ENCODE measurements at places on chromosomes 5 and 9.

GRCh38 chr5:100322483-100322882, 212.7 kb upstream of the FAM174A start:
- DNase-seq = no peak

DNA sequence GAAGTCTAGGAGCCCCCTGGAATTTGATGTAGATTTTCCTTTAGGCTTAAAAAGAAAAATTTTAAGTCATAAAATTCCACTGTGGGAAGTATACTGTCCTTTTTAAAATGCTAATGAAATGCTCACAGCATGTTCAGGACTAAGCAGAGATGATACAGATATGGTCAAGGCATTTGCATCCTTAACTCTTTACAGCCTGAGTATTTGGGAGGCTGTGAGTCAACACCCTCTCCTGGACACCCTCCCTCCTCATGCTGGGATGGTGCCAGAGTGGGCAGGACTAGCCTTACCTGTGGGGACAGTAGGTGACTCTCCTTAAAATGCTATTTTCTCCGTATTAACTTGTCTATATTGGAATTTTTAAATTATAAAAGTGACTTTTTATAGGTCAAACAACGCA, 197.4 kb upstream of the ELL2 start:
- no peak for DNase-seq

DNA sequence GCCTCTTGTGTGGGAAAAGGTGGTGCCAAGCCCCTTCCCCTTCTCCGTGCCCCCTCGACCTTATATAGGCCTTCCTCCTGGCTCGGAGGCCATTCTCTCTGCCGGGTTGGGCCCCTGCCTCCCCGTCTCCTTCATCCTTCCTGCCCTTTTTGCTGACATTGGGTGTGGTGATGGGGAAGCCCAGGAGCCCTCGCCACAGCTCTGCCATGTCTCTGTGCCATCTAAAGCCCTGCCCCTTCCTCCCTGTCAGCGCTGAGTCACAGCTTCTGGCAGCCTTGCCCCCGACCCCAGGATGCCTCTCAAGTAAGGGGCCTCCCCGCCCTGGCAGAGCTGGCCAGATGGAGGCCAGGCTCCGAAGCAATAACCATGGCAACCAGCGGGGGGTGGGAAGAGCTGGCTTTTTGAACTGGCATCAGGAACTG, 30.4 kb downstream of the JADE2 start:
- DNase-seq = no peak

DNA sequence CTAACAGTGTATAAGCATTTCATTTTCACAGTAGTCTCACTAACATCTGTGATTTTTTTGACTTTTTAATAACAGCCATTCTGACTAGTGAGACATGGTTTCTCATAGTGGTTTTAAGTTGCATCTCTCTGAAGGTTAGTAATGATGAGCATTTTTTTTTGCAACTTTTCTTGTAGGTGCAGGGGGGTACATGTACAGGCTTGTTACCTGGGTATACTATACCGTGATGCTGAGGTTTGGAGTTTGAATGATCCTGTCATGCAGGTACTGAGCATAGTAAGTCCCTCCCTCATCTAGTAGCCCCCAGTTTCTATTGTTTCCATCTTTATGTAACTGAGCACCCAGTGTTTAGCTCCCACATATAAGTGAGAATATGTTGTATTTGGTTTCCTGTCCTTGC, 444.6 kb upstream of the DAB2 start:
- no peak for DNase-seq

- no peak for DNase-seq
Measured at GRCh38 chr9:38016375-38017135, 52.5 kb downstream of the SHB start.

GRCh38 chr5:120007598-120007997, 378.2 kb downstream of the FAM170A start:
- no peak for DNase-seq

DNA sequence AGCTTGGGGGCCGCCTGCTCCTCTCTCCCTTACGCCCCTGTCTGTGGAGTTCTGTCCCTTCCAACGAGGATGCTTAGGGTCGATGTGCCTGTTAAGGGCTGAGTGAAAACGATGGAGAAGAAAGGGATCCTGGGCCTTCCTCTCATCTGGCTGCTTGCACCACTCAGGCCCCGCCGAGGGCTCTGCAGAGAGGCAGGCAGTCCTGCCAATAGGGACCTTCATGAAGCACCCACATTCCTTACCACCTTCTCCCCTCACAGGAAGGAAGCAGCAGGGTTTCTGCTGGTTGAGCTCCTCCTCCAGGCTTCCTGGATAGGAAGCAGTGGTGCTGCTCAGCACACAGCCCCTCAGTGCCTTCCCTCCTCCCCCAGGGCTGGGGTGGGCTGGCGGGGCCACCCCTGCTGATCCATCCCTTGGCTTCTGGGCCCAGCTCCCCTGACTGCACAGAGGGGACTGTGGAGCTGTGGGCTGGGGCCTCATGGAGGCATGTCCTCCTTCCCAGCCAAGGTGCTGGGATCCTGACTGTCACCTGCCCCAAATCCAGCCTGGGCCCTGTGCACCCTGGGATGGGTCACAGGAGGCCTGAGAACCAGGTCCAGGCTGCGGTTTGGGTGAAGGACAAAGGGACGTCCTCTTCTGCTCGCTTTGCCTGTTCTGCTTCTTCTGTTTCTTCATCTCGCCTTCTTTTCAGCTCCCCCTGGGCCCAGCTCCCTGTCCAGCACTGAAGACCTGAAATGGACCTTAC, 50.5 kb downstream of the AHRR start:
- no peak for DNase-seq

DNA sequence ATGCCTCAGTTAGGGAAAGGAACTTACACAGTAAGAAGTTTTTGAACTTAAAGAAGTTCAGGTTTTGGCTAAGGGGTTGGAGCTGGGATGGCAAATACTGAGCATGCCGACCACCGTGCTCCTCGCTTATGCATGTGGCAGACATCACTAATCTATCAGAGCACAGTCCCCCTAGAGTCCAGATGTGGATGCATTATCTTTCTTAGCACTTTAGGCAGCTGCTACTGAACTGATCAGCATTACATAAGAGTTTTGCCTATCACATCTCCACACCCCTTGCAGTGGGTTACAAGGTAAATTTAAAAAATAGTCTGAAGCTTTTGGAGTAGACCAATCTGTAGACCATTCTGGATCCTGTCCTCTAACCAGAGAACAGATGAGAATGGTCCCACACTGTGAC, 22.4 kb downstream of the MACIR start:
- no peak for DNase-seq

DNA sequence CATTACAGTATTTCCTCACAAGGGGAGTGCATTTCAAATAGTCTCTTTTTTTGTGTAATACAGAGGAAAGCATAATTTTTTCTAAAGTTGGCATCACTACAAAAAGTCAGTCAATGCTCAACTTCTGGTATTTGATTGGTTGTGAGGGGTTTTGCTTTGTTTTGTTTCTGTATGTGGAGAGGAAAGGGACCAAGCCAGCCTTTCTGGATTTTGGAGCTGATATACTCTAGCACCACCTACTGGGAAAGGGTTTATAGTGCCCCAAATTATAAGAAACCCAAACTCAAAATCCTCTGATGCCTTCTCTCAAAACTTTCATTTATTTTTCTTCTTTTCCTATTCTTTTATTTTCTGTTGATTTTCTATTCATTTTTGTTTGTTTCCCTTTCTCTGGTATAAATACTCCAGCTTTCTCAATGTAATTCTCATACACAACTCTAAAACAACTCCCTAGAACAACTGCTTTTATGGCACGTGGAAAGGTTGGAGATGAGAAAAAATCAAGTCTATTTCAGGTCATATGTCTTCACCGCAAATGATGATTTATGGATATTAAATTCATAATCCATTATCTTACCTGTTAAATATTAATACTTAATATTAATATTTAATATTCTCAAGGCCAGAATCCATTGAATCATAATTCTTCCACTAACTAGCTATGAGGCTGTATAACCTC, 69.5 kb upstream of the ANXA1 start:
- DNase-seq = no peak

DNA sequence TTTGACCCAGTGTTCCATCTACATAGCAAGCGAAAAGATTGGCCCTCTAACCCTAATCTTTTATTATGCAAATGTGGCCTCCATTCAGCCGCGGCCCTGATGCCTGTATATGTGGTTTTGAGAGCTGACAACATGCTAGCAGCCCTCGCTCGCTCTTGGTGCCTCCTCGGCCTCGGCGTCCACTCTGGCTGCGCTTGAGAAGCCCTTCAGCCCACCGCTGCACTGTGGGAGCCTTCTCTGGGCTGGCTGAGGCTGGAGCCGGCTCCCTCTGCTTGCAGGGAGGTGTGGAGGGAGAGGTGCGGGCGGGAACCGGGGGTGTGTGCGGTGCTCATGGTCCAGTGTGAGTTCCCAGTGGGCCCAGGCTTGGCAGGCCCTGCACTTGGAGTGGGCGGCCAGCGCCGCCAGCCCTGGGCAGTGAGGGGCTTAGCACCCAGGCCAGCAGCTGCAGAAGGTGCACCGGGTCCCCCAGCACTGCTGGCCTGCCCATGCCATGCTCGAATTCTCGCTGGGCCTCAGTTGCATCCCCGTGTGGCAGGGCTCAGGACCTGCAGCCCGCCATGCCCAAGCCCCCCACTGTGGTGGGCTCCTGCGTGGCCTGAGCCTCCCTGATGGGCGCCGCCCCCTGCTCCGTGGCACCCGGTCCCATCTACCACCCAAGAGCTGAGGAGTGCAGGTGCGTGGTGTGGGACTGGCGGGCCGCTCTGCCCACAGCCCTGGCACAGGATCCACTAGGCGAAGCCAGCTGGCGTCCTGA, 757.5 kb upstream of the CTNND2 start:
- no peak for DNase-seq

DNA sequence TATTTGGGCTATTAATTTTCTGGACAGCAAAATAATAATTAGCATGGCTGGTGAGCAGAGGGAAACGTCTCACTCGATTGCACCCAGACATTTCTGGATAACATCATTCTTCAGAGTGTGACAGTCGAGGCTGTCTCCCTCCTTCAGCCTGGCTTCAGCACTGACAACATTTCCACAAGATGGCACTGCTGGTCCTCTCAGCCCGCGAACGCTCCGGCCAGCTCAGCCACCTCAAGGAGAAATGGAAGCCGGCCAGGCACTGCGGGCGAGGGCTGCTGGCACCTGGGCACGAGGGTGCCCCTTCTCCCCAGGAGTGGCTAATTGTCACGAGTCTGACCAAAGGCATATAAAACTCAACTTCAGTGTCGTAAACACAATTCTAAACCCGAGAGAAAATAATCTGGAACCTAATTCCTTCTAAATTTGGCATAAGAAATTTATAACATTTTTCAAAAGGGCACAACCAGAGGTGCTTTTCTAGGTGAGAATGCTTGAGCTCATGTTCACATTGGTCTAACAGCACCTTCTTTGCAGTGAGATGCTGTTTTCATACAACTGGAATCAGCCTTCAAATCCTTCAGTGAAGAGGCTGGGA, 65.9 kb downstream of the DAP start:
- DNase-seq = no peak

GRCh38 chr9:130713286-130713960, 19.8 kb downstream of the EXOSC2 start:
- DNase-seq = no peak

DNA sequence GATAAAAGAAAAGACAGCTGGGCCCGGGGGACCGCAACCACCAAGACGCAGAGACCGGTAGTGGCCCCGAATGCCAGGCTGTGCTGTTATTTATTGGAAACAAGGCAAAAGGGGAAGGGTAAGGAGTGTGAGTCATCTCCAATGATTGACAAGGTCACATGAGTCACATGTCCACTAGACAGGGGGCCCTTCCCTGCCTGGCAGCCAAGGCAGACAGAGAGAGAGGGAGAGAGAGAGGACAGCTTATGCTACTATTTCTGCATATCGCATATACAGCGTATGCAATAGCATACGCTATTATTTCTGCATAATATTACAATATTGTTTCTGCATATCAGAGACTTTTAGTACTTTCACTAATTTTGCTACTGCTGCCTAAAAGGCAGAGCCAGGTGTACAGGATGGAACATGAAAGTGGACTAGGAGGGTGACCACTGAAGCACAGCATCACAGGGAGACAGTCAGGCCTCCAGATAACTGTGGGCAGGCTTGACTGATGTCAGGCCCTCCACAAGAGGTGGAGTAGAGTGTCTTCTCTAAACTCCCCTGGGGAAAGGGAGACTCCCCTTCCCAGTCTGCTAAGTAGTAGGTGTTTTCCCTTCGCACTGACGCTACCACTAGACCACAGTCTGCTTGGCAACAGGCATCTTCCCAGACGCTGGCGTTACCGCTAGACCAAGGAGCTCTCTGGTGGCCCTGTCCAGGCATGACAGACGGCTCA, 50.3 kb downstream of the RFX3 start:
- DNase-seq = no peak

- no peak for DNase-seq
Measured at GRCh38 chr9:123828449-123828848, 101.5 kb downstream of the DENND1A start.

Measured in cortex of kidney (tissue), 1 donor.